Sigmoid colon (tissue), 7 donors: ENCODE measurements at places on chromosomes 3 and 15. TPM values are rescaled to one million over a fixed set of nuclear protein-coding genes. Genes with fewer than 3 reads are reported as not detected.
A peak's percentile ranks its signal among the peaks of the same experiment; 100 is the strongest.

DNA sequence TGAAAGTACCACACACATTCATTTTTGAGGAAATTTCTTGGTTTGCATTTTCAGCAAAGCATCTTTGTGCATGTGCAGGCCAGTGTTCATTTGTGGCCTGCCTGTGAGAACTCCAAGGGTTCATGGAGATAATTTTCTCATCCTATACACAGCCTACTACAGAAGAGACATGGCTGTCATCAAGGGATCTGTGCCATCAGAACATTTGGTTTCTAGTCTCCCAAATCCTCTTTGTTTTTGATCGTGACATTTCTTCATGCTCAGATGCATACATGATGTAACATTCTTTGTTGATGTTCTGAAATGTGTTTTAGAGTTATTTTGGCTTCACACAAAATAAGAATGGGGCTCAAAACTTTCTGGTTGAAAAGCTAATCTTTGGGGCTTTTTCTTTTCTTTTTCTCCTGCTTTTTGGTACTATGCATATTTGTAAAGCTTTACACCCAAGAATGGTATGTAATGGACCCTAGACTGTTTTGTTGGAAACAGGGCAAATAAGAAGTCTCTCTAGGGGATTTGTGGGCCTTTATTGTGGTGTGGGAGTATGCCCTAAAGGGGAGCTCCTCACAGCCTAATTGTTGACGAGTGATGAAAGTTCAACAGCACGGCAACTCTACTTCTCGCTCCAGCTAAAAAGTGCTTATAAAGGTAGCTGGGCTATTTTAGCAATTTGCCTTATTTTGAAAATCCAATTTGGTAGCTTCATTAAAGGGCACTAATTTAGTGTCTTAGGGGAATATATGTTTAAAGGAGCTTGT is 3.2 kb upstream of the ARPP21 start:
- H3K4me3 ChIP-seq: no peak overlapping the region
- H3K4me1 ChIP-seq: no peaks in the 10 kb centered on the region
- H3K27me3 ChIP-seq: peaks cover 15% of the 10 kb centered on the region
- no peak overlapping the region for H3K27ac ChIP-seq
- no peak for DNase-seq

GRCh38 chr3:2061360-2061759 is 37.3 kb upstream of the CNTN4 start:
- no peak overlapping the region for H3K27ac ChIP-seq
- H3K4me3 ChIP-seq: no peak overlapping the region
- no peaks in the 10 kb centered on the region for H3K27me3 ChIP-seq
- no peaks in the 10 kb centered on the region for H3K36me3 ChIP-seq
- no peaks in the 10 kb centered on the region for H3K4me1 ChIP-seq

GRCh38 chr15:57102858-57103257 is 184.4 kb downstream of the TCF12 start:
- H3K27me3 ChIP-seq: no peaks in the 10 kb centered on the region
- no peak overlapping the region for H3K4me3 ChIP-seq
- no peak overlapping the region for H3K27ac ChIP-seq
- no peak for DNase-seq
- H3K4me1 ChIP-seq: no peaks in the 10 kb centered on the region

- no peak overlapping the region for H3K4me3 ChIP-seq
- H3K4me1 ChIP-seq: no peaks in the 10 kb centered on the region
- no peak overlapping the region for H3K27ac ChIP-seq
- H3K36me3 ChIP-seq: no peaks in the 10 kb centered on the region
These were observed 7.3 kb downstream of the TMEM212 start for GRCh38 chr3:171850320-171850959.

DNA sequence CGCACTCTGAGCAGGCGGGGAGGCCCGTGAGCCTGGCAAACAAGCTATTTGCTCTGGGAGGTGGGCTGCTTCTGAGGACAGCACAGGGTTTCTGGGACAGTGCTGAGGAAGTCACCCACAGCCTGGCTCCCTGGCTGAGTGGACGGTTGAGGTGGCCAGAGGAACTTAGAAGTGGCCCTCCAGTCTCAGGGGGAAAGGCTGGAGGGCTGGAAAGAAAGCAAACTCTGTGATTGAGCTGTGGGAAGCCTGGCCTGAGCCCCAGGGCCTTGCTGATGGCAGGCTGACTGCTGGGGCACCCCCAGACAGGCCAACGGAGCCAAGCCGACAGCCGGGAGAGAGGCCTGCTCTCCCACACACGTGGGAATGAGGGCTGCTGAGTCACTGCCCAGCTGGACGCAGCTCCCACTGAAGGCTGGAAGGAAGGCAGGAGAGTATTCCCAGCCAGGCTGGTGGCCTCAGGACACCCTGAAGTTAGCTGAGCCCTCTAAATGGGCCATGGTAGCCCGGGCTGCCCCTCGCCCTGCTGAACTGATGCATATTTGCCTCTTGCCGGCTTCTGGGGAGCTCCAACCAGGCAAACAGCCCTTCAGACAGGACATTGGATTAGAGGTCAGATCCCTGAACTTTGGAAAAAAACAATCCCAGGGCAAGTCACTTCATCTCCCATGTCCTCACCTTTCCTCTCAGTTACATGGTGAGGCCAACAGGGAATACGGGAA is 98.0 kb upstream of the TLE3 start:
- H3K27me3 ChIP-seq: no peaks in the 10 kb centered on the region
- peak; percentile 93 for DNase-seq
- H3K27ac ChIP-seq: peak overlapping the region; percentile 85
- H3K4me1 ChIP-seq: no peaks in the 10 kb centered on the region
- no peaks in the 10 kb centered on the region for H3K36me3 ChIP-seq

- no peaks in the 10 kb centered on the region for H3K4me1 ChIP-seq
- no peaks in the 10 kb centered on the region for H3K27me3 ChIP-seq
- H3K36me3 ChIP-seq: no peaks in the 10 kb centered on the region
- no peak overlapping the region for H3K27ac ChIP-seq
These were observed 121.4 kb downstream of the VGLL3 start for GRCh38 chr3:86869566-86869965.

GRCh38 chr15:70016511-70016994 is 81.2 kb downstream of the TLE3 start:
- H3K27me3 ChIP-seq: no peaks in the 10 kb centered on the region
- H3K4me1 ChIP-seq: no peaks in the 10 kb centered on the region
- no peaks in the 10 kb centered on the region for H3K36me3 ChIP-seq
- H3K27ac ChIP-seq: no peak overlapping the region
- no peak overlapping the region for H3K4me3 ChIP-seq

- H3K4me3 ChIP-seq: peak overlapping the region; percentile 32
- peak overlapping the region; percentile 75 for H3K27ac ChIP-seq
- H3K27me3 ChIP-seq: no peaks in the 10 kb centered on the region
These were observed 48.0 kb upstream of the SCAANT1 start for GRCh38 chr3:63960048-63960711.

- H3K36me3 ChIP-seq: no peaks in the 10 kb centered on the region
- H3K4me3 ChIP-seq: no peak overlapping the region
- no peak overlapping the region for H3K27ac ChIP-seq
- H3K4me1 ChIP-seq: no peaks in the 10 kb centered on the region
- DNase-seq: no peak
- no peaks in the 10 kb centered on the region for H3K27me3 ChIP-seq
These were observed 204.0 kb upstream of the CTNNB1 start for GRCh38 chr3:40995271-40995670.

- H3K27ac ChIP-seq: no peak overlapping the region
- no peaks in the 10 kb centered on the region for H3K4me1 ChIP-seq
- H3K27me3 ChIP-seq: no peaks in the 10 kb centered on the region
- no peak for DNase-seq
- no peak overlapping the region for H3K4me3 ChIP-seq
- H3K36me3 ChIP-seq: no peaks in the 10 kb centered on the region
These were observed 79.5 kb downstream of the CHDH start for GRCh38 chr3:53766706-53767105.

DNA sequence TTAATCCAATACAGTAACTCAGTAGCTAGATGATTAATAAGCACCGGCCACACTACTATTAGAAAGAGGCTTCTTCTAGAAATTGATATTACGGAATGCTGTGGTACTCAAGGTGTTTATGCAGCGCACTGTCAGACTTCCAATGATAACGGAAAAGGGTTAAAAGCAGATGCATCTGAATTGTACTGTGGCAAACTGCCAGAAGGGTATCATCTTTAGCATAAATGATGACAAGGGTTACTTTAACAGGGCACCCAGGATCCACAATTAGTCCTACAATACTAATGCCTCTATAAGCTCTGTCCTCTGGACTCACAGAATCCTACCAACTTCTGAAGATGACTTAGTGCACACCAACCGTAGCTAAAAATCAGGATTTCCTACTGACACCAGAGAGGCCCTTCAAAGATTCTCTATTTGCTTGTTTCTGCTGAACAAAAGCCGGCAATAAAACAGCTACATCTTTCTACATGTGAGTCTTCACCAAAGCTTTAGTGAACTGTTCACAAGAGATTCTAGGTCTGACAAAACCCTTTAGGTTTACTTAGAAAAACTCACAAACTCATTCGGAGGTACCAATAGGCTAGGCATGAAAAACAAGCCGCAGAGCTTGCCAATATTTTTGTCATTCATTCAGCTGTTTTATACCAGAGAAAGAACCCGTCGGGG is 7.1 kb downstream of the SATB1 start:
- H3K36me3 ChIP-seq: peaks cover 15% of the 10 kb centered on the region
- H3K27ac ChIP-seq: peak overlapping the region; percentile 95
- H3K4me3 ChIP-seq: no peak overlapping the region
- H3K4me1 ChIP-seq: no peaks in the 10 kb centered on the region
- no peaks in the 10 kb centered on the region for H3K27me3 ChIP-seq
- no peak for DNase-seq

Gene PLSCR5
- total RNA-seq: not detected

Gene FBXL22
- total RNA-seq: 150 TPM

Gene OXTR
- 0.55 TPM for total RNA-seq

Gene IRAK2
- 3.8 TPM for total RNA-seq

Gene ST8SIA2
- total RNA-seq: 0.71 TPM

Gene RNF168
- total RNA-seq: 30.2 TPM

Gene CTNNB1
- total RNA-seq: 416 TPM
